NCI-H446 treated with DMSO at 0.1 percent for 48 hours (cell line): ENCODE measurements at places on chromosomes 4 and X.

DNA sequence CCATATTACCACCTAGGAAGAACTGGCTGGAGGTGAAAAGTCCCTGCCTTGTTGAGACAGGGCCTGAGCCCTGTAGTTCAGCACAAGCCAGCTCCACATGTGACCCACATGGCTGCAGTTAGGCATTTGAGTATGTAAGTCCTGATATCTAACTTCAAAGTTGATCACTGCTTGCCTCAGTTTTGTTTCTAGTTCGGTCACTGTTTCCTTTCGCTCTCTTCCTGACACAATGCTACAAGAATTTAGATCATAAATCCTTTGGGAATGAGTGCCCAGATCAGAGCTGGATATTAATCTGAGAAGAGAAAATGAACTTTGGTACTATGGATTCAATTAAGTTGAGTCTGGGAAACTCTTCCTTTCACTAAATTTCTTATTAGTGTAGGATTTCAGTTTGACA, 48.4 kb downstream of the AKAP4 start:
- DNase-seq, result no peak

DNA sequence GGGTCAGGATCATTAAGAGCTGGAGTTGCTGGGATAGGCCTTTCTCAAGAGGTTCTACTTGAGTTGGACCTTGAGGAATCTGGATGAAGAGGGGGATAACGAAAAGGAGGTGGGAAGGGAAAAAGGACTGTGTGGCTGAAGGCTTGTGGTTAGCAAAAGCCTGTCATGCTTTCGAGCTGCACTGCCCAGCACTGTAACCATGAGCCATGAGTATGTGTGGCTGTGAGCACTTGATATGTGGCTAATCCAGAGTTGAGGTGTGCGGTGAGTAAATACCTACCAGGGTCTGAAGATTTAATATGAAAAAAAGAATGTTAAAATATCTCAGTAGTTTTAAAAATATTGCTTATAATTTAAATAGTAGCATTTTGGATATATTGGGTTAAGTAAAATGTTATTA, 11.4 kb downstream of the TMEM165 start:
- no peak for DNase-seq

- no peak for DNase-seq
Measured at GRCh38 chr4:143185253-143186107, 763 bp downstream of the USP38 start.

- DNase-seq, result no peak
Measured at GRCh38 chrX:16578218-16578617, 71.7 kb upstream of the S100G start.
